ENCODE measurements at places on chromosomes 16 and 17.

- no peak for DNase-seq
These were observed 48.1 kb downstream of the MARF1 start for GRCh38 chr16:15594711-15595320.

DNA sequence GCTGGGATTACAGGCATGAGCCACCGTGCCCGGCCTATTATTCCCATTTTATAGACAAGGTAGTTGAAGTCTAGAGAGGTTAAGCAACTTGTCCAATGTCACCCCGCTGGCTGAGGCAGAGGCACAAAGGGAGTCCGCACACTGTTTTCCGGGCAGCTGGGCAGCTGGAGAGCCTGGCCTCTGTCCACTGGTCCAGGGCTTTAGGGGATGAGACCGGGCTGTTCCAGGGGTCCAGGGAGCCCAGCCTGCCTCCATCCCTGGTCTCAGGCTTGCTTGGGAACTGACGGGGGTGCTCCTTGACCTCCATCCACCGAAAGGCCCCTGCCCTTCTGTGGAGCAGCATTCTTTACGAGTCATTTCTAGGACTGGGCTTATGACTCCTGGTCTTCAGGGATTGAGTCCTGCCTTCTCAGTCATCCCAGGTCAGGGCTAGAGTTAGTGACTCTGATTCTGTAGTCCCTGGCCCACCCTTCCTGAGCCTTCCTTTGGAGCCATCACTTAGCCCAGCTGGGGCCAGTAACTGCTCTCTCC, 37.5 kb downstream of the SOCS3 start:
- no peak for DNase-seq

GRCh38 chr17:82228842-82229697, at the start of gene SLC16A3:
Gene SLC16A3 (plus strand): TSS chr17:82229042. CDS start chr17:82236009, 6,967 bp downstream.
- no peak for DNase-seq

DNA sequence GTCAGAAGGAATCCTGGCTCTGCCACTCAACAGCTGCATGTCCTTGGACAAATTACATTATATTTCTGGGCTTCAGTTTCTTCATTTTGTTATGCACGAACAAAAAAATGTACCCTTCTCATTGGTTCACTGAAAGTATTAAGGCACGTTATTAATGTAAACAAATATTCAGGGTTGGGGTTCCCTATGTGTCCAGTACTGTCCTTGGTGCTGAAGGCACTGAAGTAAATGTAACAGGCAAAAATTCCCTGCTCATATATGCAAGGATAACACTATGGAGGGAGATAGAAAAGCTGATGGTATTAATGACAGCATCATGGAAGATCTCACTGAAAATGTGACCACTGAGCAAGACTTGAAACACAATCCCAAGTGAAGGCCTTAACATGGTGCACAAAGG, 386.6 kb downstream of the XYLT1 start:
- DNase-seq: no peak

DNA sequence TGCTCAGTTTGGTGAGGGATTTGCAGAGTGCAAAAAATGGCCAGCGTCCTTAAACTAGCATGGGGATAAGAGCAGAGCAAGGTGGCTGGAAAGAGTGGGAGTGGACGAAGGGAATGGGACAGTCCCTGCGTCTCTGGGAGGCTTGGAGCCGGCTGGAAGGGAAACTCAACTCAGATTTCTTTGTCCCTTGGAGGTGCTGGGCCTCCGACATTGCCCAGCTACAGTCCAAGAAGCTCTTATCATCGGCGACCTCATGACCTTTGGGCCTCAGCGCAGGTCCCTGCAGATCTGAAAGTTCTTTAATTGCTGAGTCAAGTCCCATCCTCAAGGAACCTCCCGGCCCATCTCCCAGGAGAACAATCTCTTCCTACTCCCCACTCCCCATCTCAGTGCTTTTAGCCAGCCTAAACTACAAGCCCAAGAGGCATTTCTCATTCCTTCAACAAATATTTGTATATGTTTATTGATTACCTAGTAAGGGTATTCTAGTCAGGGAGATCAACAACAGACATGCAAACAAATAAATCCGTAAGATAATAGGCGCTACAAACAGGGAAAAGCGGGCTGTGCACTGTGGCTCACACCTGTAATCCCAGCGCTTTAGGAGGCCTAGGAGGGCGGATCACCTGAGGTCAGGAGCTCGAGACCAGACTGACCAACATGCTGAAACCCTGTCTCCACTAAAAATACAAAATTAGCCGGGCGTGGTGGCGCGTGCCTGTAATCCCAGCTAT, 985 bp upstream of the TMEM107 start:
- no peak for DNase-seq

GRCh38 chr17:499951-500461, 147.4 kb upstream of the RPH3AL start:
- no peak for DNase-seq

GRCh38 chr17:63294776-63295175, 151.3 kb downstream of the CYB561 start:
- no peak for DNase-seq

DNA sequence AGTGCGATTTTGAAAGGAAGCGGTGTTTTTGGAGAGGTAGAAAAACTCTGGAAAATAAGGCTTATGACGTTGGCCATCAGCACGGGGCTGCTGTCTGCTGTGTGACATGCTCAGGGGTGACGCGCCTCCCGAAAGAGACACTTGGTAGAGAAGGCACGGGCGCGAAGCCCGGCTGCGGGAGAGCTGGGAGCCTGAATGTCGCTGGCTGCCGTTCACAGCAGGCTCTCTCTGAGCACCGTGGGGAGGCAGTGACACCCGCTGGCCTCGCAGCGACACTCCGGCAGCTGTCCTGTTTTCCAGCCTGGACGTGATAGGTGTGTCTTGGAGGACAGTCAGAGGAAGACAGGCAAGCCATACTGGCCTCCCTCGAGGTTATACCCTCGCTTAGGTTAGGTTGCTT, 759.1 kb upstream of the RBFOX1 start:
- no peak for DNase-seq

GRCh38 chr17:53819956-53820355, 2.8 kb upstream of the KIF2B start:
- DNase-seq: no peak

DNA sequence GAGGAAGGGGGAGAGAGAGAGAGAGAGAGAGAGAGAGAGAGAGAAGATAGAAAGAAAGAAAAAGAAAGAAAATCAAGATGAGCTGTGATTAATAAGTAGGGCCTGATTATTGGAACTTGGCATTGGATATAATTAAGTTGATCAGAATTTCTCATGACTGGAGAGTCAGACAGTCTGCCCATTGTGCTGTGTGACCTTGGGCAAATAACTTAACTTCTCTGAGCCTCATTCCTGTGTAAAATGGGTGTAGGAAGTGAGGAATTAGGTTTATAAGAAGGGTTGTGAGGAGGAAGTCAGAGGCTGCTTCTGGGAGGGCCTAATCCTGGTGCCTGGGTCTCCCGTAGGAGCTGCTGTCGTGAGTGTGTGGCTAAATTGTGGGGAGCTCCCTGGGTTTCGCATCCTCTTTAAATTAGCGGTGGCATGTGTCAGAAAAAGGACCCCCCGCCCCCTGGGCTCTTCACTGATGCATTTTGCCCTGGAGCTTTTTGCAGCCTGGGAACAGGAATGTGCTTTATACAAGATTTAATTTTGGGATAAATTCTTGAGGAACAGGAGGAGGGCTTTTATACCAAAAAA, 76.0 kb downstream of the CMIP start:
- DNase-seq: no peak

DNA sequence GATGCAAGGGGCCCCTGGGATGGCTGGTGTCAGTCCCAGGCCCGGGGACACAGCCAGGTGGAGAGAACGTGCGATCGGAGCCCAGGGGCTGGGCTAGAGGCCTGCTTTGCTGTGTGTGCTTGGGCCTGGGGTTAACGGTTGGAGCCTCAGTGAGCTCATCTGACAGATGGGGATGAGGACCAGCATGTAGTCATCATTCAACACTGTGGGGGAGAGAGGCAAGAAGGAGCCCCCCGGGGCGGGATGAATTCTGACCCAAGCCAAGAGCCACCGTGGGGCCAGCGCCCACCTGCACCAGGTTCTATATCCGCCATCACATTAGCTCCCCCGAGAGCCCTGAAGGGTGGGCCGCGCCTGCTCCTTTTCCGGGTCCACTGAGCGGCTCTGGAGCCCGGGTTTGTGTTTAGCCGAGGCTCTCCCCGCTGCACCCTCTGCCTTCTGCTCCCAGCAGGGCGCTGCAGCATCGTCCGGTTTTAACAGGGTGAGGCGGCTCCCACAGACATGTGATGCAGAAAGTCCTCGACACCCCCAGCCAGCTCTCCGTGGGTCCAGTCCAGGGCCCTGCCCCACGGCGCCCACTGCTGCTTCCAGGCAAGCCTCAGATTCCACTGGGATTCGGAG, 365.7 kb downstream of the SEC14L1 start:
- no peak for DNase-seq

- DNase-seq: no peak
These were observed 17.3 kb upstream of the TBKBP1 start for GRCh38 chr17:47676510-47677165.

DNA sequence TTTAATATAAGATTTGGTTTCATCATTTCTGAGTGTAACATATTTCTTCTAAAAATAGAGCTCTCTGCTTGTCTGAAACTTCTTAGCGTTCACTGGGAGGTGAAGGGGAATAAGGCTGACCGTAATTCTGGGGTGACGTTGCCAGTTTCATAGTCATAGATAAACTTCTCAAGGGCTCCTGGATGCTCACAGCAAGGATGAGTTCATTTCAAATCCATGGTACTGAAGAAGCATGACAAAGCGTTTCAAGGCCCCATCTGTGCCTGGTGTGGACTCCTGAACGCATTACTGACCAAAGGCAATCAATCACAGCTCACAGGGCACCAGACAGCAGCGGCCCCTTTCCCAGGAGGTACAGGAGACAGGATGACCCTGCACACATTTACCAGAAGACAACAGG, 12.0 kb upstream of the EVPL start:
- DNase-seq: no peak

DNA sequence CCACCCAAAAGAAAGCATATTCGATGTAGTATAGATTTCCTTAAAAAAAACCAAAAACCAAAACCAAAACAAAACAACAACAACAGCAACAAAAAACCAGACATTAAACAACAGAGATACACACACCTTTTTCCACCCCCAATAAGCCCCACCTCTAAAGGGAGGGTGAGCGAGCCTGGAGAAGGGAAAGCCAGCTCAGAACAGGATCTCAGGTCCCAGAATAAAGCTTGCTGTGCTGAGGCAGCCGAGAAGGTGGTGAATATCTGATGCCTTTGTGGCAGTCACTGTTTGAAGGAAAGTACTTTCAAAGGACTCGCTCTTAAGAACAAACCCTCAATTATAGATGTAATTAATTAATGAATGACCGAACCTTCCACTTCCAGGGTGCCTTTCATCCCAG, 470 bp downstream of the KRT23 start:
- no peak for DNase-seq

DNA sequence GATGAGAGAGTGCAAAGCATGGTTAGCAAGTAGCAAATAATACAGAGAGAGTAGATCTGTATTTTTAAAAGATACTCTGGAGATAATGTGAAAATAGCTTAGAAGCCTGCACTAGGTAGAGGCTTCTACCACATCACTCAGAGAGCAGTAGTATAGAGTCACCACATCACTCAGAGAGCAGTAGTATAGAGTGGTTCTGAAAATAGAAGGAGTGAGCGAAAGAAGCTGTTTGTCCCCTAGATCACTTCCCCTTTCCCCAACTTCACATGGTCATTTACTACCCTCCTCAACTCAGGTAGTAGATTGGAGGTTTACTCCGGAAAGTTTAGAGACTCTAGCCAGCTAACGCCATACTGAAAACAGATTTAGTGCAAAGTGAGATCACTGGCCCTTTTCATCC, 17.1 kb downstream of the DGKE start:
- no peak for DNase-seq

DNA sequence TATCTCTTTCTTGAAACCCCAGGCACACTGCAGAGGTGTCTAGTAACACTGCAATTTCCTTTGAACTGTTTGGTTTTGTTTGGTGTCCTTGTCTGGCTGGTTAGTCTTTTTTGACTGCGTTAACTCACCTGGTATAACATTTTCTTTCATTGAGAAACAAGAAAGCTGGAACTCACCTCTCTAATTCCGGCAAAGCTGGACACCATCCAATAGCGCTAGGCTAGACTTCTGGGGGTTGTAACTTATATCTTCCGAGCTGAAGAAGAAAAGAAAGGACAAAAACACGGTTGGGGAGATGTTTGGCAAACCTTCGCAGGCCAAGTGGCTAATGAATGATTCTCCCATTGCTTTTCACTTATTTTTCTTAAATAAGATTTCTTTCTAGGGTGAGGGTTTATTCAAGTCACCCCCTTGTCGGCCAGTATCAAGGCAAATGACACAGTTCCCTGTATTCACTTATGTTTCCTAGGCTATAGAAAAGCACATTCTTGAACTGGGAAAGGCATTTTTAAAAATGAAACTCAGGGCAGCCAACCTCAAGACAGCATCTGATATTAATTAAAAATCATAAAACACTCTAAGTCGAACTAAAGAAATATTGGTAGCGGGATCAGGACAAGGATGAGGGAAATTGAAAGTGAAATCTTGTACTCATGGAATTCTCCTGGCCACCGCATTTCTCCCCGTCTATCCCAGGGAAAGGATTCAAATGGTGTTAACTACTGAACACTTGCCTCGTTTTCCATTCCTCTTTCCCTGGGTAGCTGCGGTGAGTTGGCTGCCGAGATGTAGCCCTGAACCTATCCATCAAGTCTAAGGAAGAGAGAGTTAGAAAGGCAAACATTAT, 95.9 kb upstream of the ZFHX3 start:
- DNase-seq: no peak

DNA sequence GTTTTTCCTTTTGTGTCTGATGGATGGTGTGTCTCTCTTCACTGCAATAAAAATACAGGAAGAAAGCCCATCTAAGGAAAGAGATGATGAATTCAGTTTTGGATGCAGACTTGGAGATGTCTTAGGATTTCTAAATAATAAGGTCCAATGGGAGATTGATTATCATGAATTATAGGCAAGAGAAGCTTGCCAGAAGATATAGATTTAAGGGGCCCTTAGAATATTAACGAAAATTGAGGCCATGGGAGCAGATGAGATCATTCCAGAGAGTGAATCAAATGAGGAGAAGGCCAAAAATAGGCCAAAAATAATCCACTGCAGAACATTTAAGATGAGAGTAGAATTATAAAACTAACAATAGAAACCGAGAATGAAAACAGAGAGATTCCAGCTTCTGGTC, 63.1 kb downstream of the KCNJ2 start:
- no peak for DNase-seq

DNA sequence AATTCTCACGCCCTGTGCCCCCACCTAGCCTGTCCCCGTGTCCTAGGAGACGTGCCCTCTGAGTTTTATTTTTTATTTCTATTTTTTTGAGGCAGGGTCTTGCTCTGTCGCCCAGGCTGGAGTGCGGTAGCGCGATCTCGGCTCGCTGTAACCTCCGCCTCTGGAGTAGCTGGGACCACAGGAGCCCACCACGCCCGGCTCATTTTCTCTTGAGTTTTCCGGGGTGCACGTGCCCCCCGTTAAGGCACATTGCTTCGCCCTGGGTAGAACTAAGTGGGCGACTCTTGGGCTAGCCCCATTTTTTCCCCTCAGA, 655 bp upstream of the KLHDC4 start:
- no peak for DNase-seq

DNA sequence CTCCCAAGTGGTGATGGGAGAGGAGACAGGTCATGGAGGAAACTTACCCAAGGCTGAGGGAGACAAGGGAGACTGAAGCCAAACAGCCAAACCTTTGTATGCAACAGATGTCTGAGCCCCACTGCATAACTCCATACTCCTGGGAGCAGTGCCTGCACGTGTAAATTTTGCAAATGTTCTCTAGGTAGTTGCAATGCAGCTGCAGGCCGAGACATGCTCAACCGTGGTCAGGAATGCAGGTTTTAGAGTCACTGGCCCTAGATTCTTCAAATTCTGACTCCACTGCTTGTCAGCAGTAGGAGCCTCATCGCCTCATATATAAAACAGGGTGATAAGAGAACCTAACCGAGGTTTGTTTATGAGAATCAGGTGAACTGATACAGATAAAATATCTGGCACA, 11.5 kb downstream of the DYNLRB2 start:
- DNase-seq: no peak
